Thyroid gland (tissue), 4 donors: ENCODE measurements at places on chromosomes 5 and 9.

DNA sequence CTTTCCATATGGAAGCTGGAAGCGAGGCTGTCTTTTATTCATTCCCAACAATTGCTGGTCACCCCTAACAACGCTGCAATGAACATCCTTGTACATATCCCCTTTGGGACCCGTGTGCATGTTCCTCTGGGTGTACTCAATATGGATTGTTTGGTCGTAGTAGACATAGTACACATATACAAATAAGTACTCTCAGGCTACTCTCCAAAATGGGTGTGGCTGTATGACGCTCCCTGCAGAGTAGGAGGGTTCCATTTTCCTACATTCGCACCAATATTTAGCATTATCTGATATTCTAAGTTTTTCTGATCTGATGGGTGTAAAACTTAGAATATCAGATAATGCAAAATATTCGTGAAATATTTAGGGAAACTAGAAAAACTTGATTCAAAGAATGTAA, 23.2 kb upstream of the NAA35 start:
- no peak for DNase-seq

DNA sequence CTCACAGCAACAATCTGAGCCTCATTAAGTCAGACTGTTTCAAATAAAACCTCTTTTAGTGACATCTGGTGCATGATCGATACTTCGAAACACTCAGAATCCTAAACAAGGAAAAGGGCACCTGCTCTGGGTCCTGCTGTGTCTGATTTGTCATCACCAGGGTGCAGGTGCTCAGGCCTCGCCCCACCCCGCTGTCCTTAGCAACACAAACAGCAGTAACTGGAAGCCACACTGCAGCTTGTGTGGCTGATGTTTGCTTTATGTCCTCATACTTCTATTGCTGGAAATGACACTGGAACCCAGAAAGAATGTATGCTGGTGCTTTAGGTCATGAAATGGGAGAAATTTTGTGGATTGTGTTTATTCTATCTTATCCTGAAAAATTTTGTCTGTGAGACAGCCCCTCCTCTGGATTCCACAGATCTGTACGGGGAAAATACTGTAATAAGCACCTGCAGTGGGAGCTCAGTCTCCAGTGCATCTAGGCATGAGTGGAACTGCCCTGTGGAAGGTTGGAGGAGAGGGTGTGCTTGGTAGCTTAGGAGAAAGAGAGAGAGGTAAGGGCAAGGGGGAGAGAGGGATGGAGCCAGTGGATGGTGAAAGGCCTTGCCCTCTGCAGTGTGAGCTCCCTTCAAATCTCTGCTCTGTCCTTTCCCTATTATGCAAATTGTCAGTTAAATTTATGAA, 284.2 kb downstream of the SMARCA2 start:
- no peak for DNase-seq

GRCh38 chr5:36552651-36553393, 53.6 kb upstream of the SLC1A3 start:
- DNase-seq, result no peak

DNA sequence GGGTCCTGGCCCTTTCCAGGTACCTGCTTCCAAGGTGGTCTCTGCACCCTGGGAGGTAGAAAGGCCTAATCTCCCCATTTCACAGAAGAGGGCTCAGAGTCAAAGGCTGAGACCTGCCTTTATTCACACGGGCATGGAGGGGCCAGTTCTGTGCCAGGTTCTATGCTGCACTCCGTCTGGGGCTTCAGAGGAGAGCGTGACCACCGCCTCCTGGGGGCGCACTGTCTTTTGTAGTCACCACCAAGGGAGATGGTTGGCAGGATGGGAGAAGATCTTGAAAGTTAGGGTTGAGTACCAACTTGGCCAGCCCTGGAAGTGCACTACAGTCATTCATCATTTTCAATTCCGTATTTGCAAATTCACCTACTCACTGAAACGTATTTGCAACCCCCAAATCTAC, 23.7 kb upstream of the PRDM12 start:
- DNase-seq, result no peak

DNA sequence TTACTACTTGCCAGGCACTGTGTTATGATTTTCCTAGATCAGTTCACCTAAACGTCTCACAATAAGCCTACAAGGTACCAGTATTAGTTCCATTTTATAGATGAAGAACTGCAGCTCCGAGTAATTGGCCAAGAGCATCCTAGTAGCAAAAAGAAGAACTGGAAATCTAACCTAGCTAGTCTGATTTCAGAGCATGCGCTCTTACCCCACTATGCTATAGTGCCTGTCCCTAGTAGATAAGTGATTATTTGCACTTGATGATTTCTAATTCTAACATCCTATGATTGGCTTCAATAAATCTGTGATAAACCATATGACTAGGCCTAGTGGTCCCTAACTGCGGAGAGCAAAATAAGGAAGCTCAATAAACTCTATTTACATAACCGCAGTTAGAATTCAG, 7.1 kb upstream of the PLAC8L1 start:
- no peak for DNase-seq

DNA sequence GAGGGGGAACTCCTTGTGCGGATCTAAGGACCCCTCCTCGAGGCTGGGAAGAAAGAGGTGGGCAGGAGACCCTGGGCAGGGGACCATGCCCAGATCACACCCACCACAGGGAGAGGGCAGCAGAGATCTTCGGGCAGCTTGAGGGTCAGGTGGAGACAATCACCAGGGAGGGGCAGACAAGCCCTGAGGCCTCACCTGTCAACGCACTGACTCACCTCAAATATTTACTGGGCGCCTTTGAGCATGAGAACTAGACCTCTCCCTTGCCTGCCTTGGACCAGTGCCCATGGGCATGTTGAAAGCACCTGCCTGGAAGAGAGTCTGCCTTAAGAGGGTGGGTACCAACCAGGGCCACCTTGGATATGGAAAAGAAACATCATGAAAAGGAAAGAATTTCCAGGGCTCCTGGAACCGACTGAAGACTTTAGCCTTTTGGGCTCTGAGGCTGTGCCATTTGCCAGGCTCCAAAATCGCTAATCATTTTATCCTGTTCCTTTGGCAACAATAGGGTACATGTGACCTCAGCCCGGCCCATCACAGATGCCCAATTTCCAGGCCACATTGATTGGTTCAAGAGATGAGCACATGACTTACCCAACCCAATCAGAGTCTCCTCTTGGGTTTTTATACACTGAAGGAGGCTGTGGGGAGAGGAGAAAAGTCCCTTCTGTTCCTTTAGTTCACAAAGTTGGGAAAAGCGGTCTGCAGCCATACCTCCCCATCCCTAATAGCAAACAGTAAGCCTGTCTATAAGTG, 10.4 kb upstream of the SPINK4 start:
- DNase-seq, result peak; percentile 24

DNA sequence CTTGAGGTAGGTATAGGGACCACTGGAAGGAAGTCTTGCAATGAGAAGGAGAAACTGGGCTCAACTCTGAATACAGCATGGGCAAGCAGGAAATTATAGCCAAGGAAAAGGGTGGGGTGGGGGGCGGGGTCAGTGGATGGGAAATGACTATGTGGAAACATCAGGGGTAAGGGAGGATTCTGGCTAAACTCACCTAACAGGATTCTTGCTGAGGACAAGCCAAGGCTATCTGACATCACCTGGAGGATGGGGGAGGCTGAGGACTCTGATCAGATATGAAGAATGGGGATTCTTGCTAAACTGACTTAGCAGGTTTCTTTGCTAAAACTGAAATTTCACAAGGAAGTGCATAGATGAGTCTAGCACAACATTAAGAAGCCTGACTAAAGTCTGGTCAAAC, 40.8 kb downstream of the CTSL start:
- DNase-seq, result no peak

GRCh38 chr5:41754857-41755256, 115.4 kb downstream of the OXCT1 start:
- no peak for DNase-seq

DNA sequence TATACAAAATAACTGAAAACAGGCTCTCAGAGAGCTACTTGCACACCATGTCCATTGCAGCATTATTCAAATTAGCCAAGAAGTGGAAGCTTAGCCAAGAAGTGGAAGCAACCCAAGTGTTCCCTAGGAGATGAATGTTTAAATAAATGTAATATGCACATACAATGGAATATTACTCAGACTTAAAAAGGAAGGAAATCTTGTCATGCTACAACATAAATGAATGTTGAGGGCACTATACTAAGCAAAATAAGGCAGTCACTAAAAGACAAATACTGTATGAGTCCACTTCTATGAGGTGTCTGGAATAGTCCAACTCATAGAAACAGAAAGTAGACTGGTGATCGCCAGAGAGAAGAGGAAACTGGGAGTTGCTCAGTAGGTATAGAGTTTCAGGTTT, 438.1 kb downstream of the MAT2B start:
- DNase-seq, result no peak

DNA sequence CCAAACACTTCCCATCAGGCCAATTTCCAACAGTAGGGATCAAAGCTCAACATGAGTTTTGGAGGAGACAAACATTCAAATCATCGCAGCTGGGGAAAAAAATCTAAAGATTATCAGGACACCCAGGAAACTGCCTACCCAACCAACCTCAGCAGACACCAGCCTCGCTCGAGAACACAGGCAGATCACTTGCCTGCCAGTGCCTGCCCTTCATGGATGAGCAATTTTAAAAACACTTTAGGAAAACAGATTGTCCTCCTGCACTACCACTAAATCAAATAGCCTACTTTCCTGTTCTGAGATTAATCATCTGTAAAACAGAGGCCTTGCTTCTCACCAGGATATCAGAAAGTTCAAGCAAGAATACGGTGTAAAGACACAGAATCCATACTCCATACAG, 14.7 kb upstream of the TMEM174 start:
- DNase-seq, result peak; percentile 88

DNA sequence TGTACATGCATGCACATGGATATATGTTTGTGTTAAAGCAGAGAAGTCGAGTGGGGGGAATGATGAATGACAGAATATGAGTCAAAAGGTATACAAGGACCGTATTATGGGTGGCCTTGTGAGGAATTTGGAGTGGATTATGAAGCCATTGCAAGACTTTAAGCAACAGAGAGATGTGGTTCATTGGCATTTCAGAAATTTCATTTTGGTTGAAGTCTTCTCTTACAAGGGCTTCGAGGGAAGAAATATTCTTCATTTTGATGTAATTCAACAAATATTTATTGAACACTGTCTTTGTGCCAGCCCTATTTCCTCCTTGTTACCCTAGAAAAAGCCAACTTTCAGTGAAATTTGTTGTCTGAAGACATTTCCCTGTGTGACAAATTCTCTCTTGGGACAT, 83.9 kb upstream of the SLCO6A1 start:
- DNase-seq, result no peak

GRCh38 chr5:41275813-41276512, 62.6 kb upstream of the C6 start:
- no peak for DNase-seq

GRCh38 chr5:77197840-77198554, 12.5 kb upstream of the PDE8B start:
- DNase-seq, result no peak

- DNase-seq, result no peak
Observed at GRCh38 chr9:132006677-132007370, 72.8 kb downstream of the MED27 start.

DNA sequence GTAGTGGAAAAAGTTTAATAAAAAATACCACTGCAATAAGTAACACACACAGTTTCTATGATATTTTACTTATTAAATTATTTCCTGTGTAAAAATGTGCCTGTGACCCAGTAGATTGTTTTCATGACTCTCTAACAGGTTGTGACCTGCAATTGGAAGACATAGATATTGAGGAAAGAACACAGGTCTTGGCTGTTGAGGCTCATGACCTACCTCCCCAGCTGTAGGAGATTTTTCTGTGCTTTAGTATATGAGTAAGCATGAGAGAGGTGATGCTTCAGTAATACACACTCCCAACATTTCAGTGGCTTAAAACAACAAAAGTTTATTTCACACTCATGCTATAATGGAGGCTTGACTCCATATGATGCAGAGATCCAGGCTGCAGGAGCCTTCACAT, 47.3 kb upstream of the TNC start:
- DNase-seq, result no peak

- peak; percentile 77 for DNase-seq
Observed at GRCh38 chr9:133713150-133713959, 24.8 kb downstream of the SARDH start.

DNA sequence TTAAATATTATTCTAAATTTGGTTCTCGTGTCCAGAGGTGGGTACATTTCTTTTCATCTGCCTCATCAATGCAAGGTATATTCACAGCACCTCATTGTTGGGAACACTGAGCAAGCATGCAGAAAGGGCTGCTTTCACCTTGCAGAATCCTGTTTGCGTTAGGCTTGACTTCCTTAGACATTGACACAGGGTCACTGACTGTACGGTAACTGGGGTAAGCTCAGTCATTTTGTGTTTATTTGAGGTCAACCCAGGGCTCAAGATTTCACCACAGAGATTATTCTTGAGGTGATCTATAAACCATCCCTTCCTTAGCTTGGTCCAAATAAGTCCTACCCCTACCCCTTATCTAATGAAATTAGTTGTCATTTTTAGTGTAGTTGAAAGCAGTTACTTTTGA, 1.7 kb upstream of the PTPDC1 start:
- DNase-seq, result no peak

- DNase-seq, result peak; percentile 12
Observed at GRCh38 chr5:166329149-166329800, 1962.2 kb upstream of the WWC1 start.

GRCh38 chr5:96977228-96977627, 41.3 kb downstream of the LNPEP start:
- no peak for DNase-seq

DNA sequence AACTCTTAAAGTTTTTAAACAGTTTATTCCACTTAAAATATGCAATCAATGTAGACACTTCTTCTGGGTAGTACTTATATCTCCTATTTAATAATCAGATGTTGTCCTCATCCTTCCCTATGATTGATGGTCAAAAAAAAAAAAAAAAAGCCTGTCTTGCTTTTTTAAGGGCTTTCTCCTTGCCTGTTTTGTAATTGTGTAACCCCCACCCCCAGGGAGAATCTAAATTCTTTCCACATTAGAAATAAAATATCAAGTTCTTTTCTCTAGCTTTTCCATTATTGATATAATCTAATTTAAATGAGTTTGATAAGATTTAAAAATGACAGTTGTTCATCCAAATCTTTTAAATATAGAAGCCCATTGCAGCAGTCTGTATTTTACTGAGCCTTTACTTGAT, 119.7 kb downstream of the CHSY3 start:
- no peak for DNase-seq

- peak; percentile 36 for DNase-seq
Observed at GRCh38 chr5:67672636-67673035, 476.0 kb upstream of the CD180 start.

DNA sequence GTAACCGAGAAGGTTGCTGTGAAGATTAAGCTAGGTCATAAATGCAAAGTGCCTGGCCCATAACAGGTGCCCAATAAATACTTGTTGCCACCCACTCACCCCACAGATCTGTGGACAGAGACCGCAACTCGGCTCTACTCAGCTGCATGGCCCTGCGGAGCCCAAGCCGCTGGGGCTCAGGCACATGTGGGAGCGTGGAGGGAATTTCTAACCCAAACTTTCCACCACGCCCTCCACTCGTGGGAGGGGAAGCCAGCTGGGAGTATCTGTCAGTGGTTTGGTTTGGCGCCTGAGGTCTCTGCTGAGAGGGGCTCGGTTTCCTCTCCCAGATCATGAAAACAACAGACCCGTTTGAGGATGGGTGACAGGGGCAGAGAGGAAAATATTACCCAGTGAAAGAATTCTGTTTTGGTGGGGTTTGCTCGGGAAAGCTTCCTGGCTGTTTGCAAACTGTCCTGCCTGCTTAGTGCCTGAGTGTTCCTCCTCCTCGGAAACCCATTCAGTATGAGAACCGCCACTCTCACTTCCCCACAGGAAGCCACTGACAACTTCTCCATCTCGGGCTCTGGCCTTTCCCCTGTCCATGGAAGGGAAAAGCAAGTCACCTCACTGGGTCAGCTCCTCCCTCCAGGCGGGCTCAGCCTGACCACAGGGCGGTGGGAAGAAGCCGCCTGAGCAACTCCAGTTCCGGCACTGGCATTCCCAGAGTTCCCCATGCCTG, 60.1 kb downstream of the RGS3 start:
- no peak for DNase-seq
